Epithelial cell of umbilical artery (primary cell): ENCODE measurements at places on chromosomes 7 and 10. TPM values are rescaled to one million over a fixed set of nuclear protein-coding genes. Genes with fewer than 3 reads are reported as not detected.

The IGF2BP3 gene
- 129 and 161 TPM in 2 replicates for total RNA-seq

The ACTL6B gene
- not detected in 2 replicates for total RNA-seq

The KIAA1549 gene
- 1.2 and 1.9 TPM in 2 replicates for total RNA-seq

The OR2A12 gene
- total RNA-seq, result not detected in 2 replicates

The ZNF775 gene
- total RNA-seq, result 6.8 and 7.3 TPM in 2 replicates

The GDF10 gene
- total RNA-seq, result under 0.01 and 0.30 TPM in 2 replicates
